Stimulated activated CD4-positive, alpha-beta T cell treated with anti-CD3 and anti-CD28 coated beads, Interleukin-1b, Interleukin-23, amount 100 ng/mL, for 48 hours (primary cell): ENCODE measurements at places on chromosomes 6 and 20.

GRCh38 chr6:28543651-28544610 lies 18.2 kb downstream of the GPX5 start:
- peak; percentile 10 for DNase-seq

DNA sequence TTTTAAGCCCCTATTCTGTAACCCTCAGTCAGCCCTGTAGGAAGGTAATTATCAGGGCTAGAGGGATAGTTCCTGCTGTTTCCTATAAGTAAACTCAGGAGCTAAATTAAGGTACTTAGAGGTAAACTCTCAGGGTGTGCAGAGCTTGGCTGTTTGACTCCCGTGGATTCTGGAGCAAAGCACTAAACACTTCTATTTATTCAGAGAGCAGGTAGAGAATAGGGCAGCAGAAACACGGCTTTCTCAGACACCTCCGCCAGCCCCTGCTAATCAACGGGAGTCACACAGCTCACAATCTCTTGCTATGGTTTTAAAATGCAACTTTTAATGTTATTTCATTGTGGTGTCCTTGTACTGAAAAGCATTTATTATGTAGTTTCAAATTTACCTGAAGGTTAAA lies 21.8 kb downstream of the PRKN start:
- no peak for DNase-seq

DNA sequence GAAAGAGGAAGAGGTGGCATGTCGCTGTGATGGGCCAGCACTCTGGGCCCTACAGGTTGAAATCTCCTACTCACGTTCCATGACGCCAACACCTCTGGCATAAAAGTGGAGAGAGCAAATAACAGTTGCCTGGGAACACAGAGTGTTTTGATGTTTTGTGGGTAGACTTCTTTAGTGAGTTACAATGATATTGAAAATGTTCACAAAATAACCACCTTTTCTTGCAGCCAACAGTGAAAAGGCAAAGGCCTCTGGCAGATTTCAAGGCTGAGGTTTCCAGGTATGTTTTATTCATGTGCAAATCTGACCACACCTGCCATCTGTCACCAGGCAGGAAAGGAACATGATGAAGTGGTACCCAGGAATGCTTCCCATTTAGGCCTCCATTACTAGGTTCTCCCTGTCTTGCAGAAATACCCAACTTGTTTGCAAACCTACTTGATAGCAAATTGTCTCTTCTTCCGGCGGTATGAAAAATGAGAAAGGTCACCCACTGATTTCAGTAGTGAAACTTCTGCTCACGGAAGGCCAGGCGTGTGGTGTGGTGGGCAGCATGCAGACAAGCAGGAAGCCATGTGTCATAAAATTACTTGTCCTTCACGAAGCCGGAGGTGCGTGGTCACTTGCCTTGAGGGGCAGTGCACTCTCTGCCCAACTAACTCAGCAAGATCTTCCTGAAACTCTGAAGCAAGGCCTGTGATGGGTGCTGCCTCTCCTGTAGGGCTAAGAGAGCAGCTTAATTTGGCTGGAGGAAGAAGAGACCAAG lies 299.1 kb upstream of the PRDM1 start:
- DNase-seq = peak; percentile 20

DNA sequence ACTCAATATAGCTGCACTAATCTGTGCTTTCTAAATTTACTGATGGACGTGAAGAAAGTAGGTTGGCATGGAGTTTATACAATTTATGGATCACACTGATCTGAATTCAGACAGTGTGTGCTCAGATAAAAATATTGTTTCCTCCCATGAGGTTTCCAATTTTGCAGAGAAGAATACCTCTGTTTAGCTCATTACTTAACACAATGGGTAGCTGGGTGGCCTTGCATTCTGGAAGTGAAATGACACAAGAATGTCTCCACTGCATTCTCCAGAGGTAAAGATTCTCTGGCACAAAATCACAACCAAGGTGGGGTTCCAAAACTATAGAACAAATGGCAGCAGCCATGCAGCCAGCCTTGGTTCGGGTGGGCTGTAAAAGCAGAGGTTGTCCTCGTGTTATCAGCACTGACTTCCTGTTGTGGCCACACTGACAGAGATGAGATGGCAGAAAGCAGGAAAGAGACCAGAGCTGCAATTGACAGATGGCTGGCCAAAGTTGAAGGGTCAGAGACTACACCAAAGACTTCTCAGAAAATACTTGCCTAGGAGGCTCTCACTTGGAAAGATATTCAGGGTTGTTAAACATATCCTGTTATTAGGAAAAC lies 50.2 kb downstream of the HDAC2 start:
- DNase-seq = no peak

DNA sequence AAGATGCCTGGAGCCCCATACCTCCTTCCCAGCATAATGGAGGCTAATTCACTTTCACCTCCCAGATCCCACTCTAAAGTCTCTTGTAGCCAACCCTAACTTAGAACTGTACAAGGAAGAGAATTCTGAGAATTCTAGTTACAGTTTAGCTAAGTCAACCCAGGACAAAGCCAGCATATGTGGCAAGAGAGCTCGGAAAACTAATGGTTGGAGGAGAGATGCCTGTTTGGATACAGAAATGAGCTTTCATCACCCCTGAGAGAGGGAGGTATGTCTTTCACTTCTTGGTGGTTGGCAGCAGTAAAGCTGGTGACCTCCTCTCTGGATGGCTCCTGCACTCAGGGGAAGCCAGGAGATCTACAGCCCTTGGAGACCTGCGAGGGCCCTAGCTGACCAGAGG lies 252.6 kb upstream of the SUPT3H start:
- DNase-seq = no peak

DNA sequence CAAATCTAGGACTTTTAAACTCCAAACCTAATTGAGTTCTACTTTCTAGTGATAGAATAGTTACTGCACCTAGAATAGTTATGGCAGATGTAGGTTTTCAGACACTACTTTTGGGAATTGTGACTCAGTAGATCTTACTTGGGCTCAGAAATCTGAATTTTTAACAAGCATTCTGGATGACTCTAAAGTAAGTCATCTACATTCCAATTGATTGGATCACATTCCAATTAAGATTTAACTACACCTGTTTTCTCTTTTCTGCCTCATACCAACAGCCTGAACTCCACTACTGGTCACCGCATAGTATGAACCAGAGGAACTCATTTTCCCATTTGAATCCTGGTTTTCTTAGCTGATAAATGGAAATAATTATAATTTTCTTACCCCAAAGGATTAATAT lies 49.5 kb upstream of the TFAP2D start:
- no peak for DNase-seq
